ENCODE measurements at places on chromosomes 4 and X.

GRCh38 chrX:153608806-153609205 lies 9.9 kb upstream of the CCNQ start:
- no peak for DNase-seq

DNA sequence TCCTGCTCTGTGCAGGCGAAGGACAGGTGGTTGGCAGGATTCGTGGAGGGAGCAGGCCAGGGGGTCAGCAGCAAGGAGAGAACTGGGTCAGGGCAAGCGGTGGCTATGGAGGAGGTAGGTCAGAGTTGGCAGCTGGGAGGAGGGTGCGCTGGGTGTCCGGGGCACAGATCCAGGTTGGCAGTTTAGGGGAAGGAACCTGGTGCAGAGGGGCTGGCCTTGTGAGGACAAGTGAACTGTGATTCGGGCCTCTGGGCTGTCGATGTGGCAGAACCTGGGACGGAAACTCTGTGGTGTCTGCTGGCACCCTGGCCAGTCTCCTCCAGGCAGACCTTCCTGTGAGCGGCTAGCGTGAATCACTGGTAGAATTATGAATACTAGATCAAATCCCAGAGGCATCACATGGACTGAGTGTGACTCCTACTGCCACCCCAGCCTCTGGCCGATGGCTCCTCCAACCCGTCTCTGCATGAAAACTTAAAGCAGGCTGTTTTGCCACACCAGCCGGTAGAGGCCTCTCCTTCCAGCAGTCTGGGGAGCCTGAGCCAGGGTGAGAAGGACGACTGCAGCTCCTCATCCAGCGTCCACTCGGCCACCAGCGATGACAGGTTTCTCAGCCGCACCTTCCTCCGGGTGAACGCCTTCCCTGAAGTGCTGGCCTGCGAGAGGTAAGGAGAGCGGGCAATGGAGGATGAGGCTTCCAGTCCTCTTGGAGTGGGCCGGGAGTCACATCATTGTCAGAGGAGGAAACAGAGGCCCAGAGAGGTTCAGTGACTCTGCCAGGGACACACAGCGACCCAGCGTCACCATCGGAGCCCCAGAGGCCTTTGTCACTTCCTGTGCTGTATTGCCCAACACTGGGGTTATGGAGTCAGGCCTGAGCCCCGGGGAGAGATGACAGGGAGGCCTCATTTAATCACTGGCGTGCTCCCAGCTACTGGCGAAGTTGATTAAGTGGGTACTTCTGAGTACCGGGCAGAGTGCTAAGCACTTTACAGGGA lies 20.3 kb downstream of the EVC start:
- DNase-seq, result no peak

DNA sequence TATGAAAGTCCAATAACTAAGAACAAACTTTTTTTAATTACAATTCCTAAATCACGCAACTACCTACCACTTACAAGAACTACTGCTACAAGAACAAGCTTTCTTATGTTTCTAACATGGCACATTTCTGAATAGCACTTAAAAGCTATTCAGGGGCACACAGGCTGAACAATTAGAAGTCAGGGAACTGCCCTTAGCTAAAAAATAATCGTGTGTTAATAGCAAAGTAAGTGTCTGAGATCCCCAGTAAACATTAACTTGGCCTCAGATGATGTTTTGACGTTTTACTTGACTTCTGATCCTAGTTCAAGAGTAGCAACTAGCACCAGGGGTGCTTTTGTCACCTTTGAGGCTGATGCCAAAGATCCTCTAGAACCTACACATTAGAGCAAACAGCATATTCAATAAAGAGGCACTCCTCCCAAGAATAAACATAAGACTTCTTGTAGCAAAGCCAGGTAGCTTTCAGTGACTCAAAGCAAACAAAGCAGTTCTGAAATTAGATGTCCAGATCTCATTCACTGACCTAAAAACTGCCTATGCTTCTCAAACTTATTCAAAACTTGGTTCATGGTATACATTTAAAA lies 16.2 kb downstream of the SPOCK3 start:
- no peak for DNase-seq

DNA sequence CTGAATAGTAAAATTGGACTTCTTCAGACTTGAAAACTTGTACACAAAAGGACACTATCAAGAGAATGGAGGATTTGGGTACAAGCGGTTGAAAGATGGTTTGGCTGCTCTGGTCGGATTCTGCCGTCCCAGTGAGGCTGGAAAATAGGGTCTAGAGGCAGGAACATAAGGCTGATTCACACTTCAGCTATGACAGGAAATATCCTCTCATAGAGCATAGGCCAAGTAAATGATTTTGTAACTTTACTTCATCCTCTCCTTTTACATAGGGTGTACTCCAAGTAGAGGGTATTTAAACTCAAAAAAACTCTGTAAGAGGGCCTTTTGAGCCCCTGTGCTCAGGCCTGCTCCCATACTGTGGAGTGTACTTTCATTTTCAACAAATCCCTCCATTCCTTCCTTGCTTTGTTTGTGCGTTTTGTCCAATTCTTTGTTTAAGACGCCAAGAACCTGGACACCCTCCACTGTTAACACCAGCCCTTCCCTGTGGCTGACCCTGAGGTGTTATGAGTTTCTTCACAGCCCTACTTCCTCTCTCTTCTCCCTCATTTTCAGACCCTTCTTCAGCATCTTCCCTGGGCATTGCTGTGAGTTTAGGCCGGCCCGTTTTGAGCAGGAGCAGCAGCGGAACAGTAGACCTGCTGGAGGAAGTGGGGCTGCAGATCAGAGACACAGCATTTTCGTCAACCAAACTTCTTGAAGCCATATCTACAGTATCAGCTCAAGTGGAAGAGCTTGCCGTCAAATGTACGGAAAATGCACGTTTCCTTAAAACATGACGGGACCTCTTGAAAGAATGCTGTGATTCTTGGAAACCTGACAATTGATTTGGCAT lies 7.2 kb downstream of the PGAM4 start:
- no peak for DNase-seq

DNA sequence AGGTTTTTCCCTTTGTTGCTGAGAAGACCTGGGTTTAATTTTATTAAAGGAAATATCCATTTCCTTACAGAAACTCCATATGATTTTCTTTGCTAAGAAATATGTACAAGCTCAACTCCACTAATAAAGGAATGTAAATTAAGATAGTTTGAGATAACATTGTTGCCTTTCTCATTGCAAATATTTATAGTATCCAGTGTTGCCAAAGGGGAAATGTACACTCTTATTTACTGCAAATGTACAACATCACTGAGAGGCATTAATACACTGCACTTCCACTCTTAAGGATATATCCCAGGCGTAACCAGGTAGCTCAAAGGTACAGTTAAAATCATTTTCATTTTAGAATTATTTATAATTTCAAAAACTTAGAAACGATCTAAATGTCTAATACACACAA lies 7.5 kb upstream of the LRBA start:
- DNase-seq, result no peak

GRCh38 chrX:110284159-110284558 lies 33.7 kb downstream of the AMMECR1 start:
- no peak for DNase-seq

DNA sequence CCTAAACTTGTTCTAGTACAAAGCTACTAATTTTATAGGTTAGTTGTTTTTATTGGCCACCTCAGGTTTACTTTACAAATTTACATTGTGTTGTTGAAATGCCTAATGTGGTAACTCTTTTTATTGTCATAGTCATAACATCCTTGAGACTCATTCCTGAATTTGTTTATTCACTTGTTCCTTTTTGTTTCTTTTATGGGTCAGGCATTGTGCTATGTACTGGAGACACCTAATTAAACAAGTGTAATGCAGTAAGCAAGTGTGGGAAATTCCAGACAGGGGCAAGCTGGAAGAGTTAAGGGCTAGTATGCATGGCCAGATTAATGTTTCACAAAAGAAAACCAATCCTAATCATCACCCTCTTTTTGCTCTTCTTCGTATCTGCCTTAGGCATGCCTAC lies 30.5 kb upstream of the TTC29 start:
- DNase-seq, result no peak

DNA sequence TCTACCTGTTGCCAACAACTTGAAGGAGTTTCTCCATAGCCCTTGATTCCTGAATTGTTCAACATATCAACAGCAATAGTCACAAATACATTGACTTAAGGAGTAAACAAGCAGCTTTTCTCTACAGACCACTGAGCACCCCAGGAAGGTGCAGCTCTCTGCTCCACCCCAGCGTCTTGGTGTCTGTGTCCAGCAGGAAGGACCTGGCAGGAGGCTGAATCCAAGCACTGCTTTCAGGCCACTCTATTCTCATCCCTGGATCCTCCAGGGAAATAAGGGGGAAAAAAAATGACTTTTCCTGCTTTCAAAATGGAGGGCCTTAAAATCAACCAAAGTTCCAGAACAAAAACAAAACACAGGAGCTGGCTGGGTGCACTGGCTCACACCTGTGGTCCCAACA lies 160.3 kb upstream of the MAB21L2 start:
- no peak for DNase-seq

DNA sequence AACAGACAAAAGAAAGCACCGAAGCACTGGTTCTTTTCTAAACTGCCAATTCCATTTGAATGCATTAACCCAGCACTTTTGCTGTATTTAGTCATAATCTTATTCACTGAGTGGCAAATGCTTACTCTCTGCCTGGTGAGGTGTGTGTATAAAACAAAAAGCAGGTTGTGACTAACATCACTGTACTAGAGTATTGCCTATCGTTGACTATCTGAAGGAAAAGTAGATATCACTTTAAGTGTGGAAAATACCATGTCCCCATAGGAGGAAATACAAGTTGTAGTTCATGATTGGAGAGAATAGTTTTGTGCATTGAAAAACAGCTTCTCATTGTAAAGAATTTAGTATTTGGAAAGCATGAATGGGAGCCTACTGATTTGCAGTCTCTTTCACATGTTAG lies 2.7 kb downstream of the PDLIM5 start:
- DNase-seq, result no peak

- DNase-seq, result no peak
Measured at GRCh38 chrX:2656257-2656836, 34.7 kb upstream of the CD99 start.

DNA sequence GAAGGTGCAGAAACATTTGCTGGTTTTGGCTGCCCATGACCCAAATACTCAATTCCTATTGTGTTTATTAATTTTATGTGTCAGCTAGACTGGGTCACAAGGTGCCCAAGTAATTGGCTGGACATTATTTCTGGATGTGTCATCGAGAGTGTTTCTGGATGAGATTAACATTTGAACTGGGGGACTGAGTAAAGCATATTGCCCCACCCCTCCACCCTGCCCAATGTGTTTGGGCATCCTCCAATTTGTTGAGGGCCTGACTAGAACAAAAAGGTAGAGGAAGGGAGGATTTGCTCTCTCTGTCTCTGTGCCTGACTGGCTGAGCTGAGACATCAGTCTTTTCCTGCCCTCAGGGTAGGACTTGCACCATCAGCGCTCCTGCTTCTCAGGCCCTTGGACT lies 29.7 kb upstream of the LCORL start:
- DNase-seq, result no peak

DNA sequence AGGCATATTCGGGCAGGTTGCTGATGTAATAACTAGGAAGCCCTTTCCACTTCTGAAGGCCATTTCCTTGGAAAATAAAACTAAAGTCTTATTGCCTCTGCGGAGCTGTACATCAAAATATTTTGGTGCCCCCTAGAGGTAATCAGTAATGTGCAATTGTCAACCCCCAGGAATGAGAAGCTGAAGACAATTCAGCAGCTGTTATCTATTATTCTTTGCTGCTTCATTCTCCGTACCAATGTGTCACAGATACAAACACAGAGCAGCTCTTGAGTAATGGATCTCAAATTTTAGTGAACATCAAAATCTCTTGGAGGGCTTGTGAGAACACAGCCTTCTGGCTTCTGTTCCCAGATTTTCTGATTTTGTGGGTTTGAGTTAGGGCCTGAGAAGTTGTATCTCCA lies 3.5 kb upstream of the SLIT2 start:
- DNase-seq, result no peak

DNA sequence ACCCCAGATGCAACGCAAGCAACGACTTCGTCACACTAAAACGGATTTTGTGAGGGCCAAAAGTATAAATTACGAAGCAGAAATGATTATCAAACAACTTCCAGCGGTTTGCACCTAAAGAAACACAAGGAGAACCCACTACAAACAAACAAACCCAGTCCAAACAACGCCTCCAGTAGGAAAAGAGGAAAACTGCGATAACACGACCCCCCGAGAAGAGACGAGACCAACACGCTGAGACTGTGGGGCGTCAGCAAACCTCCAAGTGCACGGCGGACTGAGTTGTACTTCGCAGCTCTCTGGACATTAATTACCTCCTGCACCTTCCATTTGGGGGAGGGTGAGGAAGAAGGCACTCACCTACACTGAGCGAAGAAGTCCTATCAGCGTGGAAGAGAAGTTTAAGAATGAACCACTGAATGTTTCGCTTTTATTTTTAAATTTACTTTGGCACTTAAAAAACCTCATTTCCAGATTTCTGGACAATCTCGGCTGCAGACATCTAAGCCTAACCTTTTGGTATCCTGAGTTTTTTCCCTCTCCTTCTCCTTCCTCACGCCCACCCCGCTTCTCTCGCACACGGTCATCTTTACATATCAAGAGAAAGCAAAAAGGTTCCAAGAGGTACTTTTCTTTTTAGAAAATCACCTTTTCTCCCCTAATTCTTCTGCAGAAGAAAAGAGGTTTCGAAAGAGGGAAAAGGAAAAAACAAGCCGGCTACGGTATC lies at the start of gene MAB21L2:
TSS of gene MAB21L2 (plus strand) at position 6 of the 727 bp plus-strand sequence. CDS start 879 bp downstream, outside the sequence.
- no peak for DNase-seq

- DNase-seq, result no peak
Measured at GRCh38 chr4:113957956-113958355, 21.5 kb downstream of the ARSJ start.

DNA sequence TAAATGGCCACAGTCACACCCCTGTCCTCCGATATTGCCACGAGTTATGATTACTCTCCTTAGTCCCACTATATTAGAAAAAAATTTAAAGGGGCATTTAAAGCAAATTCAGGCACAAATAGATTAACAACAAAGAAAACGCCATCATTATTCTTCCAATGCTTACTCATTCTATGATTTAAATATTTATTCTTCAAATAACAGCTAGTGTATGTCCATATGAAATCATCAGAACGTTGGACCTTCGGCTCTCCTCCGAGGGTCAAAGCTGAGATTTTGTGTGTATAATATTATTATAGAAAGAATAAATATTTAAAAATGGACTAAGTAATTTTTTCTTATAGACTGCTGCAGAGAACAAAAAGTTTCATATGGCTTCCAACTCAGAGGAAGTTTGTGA lies 122.9 kb downstream of the MAML3 start:
- no peak for DNase-seq

DNA sequence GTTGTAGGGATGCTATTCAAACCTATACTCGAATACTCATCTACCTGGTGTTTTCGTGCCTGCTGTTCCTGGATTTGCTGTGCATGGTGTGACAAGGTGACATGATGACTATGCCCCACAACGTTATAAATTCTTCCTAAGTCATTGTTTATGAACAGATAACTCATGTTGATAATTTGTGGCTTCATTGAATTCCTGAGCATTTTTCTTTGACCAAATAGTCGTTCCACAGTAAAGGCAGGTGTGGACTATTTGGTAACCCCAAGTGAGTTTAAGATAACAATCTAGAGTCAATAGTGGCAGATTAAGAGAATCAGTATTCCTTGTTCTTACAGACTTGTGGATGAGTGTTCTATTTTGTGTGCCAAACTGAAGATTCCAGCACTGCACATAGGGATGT lies 59.9 kb downstream of the SNX25 start:
- no peak for DNase-seq

GRCh38 chrX:10110316-10110935 lies 46.3 kb upstream of the CLCN4 start:
- no peak for DNase-seq

- DNase-seq, result no peak
Measured at GRCh38 chr4:56959100-56959499, 18.3 kb downstream of the NOA1 start.
